ENCODE measurements at places on chromosomes 13 and 19.

- DNase-seq, result no peak
Observed at GRCh38 chr19:6212403-6213265, 67.1 kb downstream of the MLLT1 start.

DNA sequence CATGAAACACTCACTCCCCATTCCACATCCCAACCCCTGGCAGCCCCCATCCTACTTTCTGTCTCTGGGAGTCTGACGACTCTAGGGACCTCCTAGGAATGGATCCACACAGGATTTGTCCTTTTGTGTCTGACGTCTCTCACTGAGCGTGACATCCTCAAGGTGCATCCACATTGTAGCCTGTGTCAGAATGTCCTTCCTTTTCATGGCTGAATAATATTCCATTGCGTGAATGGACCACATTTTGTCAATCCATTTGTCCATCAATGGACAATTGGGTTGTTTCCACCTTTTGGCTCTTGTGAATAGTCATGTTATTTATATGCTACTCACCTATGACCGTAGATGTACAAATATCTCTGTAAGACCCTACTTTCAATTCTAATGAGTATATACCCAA is 16.8 kb upstream of the NMRK2 start:
- DNase-seq, result no peak

GRCh38 chr19:34402074-34402600 is 2.1 kb upstream of the PDCD2L start:
- no peak for DNase-seq

- DNase-seq, result no peak
Observed at GRCh38 chr19:50925734-50926133, 14.5 kb upstream of the KLK4 start.

DNA sequence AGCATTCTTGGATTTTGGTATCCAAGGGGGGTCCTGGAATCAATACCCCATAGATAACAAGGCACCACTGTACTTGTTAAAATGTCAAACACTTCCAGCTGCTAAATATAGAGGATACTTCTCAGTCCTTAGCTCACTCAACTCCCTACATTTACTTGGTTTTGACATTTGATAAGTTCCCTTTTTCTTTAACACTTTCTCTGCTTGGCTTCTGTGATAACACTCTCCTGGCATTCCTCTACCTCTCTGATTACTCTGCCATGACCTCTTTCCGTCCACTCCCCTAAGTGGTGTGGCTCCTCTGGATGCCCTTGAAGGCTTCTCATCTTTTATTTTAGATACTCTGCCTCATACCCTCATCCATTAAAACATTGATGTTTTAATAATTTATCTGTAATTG is 65.2 kb downstream of the MICU2 start:
- no peak for DNase-seq

DNA sequence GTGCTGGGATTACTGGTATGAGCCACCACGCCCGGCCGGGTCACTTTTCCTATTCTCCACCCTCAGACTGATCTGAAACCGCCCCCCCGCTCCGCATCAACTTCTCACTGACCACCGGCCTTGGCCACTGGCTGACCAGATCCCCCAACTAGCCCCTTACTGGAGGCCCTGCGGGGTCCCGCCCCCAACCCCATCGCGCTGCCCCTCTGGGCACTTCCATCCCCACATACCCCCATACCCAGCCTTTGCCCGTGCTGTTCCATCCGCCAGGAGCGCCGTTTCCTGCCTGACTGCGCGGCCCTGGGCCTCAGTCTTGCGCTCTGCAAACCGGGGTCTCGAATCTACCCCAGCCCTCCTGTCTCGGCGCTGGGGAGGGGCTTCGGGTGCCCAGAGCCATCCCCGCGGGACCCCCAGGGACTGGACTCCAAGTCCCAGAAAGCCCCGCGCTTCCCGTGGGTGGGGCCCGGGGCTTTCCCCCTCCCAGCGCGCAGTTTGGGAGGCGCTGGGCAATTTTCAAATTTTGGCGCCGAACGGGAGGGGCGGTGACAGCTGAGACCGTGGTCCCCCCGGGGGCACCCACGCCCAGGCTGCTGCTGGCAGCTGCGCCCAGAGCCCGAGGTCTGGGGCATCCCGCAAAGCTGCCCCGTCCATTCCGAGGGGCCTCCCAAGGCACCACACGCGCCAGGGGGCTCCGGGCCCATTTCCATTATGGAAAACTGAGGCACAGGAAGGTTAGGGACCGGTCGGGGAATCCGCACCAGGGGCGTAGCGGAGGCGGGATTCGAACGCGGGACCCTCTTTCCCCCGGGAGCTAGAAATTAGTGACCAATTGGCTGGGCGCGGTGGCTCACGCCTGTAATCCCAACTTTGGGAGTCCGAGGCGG is 5.2 kb upstream of the LMNB2 start:
- peak; percentile 84 for DNase-seq

Measured in MG63 (cell line).